ENCODE measurements at places on chromosomes 1 and 21.

DNA sequence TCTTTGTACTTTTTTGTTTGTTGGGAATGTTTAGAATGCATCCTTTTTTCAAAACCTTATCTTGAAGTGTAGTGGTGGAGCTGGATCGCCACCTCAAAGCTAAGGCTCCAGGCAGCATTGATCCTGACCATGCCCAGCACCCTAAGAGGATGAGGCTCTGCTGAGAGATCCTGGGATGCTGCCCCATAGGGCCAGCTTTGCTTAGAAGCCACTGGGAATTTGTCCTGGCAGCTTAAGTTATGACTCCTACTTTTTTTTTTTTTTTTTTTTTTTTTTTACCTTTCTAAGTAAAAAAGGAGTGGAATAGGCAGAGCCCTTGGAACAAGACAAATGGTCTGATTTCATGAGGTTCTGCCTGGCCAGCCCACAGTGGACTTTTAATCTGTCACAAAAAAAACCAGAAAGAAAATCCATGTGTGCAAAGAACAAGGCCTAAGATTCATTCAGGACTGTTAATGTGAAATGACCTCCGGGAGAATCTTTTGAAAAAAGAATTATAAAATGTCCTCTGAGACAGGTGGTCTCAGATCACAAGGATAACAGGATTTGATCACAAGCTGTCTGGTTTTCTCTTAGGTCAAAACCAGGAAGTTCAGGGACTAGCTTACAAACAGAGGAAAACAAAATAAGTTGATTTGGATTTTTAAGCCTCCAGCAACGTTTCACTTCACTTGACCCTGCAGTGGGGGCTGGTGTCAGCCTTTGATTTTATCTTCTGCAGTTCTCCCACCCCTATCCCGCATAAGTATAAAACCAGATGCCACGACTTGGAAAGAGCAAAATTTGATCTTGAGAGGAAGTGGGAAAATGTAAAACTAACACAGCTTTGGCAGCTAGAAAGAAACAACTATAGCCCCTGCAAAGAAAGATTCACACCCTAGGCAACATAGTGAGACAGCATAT lies 25.9 kb upstream of the RAP1A start:
- no peak for DNase-seq

DNA sequence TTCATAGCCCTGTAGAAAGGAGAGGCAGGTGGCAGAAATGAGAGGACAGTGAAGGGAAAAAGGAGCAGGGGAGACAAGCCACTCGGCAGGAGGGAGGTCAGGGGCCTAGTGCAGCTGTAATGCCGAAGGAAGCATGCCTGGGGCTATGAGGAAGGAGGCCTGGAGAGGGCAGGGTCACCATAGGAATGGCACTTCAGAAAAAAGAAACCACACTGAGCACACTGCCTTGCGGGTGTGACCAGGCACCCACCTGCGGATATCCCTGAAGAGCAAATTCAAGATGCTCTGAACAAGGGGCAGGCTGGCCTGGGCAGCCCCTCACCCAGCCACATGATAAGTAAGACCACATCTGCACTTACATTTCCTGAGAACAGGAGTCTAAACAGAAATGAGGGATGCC lies 104.7 kb downstream of the JAK1 start:
- DNase-seq = no peak

- no peak for DNase-seq
These were observed 50.6 kb downstream of the SUSD4 start for GRCh38 chr1:223313415-223313754.

GRCh38 chr1:226958300-226958699 lies 18.2 kb downstream of the COQ8A start:
- no peak for DNase-seq

GRCh38 chr1:227567256-227567655 lies 3.9 kb downstream of the ZNF678 start:
- DNase-seq = no peak

DNA sequence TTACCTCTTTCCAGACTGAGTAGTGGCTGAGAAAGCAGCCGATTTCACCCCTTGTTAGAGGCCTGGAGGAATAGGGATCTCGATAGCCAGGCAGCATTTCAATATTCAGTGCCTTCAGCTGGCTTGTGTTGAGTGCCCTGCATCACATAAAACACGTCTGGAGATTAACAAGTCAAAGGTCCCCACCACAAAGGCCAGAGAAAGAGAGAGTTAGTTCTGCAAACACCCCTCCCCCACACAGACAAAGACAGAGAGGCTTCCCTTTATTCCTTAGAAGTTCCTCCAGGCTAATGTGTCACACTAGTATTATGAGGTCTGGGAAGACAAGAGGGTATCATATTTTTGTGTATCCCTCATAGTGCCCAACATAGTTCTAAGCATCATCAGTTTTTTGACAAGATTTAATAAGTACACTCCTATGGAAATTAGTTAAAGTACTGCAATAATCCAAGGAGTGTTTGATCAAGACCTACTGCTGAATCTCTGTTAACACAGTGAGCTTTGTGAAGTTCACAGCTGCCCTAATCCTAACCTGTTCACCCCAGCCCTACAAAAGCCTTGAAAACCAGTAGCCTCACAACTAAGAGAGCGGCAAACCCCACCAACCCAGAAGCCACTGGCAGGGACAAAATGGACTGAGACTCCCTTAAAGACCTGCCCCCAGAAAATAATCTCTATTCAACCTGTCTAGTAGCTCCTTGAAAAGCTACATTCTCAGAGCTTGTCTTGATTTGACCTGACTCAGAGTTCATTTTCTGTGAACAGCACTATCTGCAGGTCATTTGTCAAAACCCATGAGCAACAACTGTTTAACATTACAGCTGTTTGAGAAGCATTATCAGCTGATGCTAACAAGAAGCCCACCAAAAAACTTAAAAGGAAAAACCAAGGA lies 91.9 kb downstream of the COLGALT2 start:
- DNase-seq = no peak

DNA sequence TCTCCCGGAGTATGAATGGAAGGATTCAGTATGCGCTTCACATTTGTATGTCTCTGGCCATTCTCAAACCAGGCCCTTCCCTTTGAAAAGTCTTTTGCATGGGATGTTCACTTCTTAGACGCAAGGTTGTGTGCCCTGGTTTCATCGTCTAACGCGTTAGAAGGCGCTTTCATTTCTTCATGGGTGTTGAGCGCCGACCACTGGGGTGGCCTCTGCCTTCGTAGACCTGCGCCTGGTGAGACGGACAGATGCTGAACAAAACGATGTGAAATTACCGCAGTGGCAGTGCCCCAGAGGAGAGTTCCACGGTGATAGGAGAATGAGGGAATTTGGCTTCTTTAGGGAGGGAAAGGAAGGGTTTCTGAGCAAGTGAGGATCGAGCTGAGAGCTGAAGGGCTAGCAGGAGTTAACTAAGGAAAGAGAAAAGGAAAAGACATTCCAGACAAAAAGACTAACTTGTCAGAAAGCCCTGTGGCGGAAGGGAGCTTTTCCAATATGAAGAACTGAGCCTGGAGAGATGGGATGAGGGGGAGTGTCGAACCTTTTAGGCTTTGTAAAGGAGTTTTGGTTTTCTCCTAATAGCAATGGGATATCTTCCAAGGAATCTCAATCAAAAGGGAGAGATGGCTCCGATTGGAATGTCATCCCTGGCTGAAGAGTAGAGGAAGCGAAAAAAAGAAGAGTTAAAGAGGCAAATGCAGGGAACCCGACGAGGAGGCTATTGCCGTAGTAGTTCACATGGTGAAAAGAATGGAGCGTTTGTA lies 951 bp downstream of the GGPS1 start:
- DNase-seq = peak; percentile 39

DNA sequence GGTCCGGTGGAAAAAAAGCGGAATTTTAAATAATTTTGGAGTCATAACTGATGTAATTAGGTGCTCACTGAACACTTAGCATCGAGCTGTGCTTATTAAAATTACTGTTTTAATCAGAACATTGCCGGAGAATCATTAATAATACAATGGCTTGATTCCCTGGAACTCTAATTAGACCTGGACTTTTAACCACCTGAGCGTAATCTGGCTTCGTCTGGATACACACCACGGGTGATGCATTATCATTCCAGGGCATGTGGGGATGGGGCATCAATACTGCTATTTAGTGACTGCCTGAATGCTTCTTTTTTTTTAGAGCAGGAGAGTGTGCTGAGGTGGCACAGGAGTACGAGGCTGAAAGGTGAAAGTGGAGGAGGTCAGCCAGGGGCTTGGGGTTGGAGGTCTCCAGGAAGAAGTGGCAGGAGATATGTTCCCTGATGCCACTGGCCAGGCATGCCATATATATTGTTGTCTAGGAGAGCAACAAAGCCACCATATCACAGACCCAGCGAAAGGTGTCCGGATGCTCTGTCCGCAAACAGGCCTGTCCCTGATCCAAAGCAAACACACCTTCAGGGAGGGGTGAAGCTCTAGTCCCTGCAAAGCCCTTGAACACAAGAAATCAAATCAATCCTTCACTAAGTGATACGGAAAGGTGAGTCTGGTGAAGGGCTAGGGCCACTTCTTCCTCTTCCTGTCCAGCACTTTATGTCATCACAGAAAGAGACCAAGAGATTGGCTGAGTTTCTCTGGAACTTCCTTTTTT lies 125.2 kb downstream of the PLXNA2 start:
- no peak for DNase-seq

DNA sequence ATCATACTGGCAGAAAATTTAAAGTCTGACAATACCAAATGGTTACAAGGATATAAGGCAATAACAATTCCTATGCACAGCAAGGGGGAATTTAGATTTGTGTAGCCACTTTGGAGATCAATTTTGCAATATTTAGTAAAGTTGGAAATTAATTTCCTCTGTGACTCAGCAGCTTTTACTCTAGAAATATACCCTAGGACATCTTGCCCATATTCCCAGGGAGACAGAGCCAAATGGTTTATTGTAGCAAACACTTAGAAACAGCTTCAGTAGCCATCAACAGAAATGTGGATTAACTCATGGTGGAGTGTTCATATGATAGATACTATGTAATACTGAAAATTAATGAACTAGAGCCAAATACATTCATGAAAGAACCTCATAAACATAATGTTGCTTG lies 104.6 kb downstream of the BACH1 start:
- no peak for DNase-seq

DNA sequence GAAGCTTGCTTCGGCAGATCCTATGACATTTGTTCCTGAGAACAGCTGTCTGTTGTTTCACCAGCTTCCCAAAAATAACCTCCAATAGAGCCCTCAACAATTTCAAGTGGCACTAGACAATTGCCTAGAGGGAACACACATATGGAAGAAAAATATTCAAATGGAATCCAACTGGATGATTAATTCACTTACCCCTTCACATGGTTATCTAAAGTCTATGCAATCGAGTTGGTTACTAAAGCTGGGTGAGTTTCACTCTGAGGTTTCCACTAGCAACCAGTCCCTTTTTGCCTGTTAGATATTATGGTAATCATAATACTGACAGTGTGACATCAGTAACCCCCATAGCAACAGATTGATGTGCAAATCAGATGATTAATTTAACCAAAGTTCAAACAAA lies at the start of gene LEMD1:
TSS of gene LEMD1 (minus strand) at position 259 of the 400 bp plus-strand sequence. CDS start 1,520 bp downstream, outside the sequence.
- no peak for DNase-seq

DNA sequence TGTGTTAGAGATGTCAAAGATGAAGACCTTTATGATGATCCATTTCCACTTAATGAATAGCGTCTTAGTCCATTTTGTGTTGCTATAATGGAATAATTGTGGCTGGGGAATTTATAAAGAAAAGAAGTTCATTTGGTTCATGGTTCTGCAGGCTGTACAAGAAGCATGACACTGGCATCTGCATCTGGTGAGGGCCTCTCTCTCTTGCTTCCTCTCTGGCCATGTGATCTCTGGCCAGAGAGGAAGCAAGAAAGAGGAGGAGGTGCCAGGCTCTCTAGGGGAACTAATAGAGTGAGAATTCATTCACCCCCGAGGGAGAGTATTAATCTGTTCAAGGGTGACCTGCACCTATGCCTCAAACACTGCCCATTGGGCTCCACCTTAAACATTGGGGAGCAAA lies 242.8 kb downstream of the DISC1 start:
- no peak for DNase-seq

GRCh38 chr1:182752077-182752988 lies 37.2 kb upstream of the NPL start:
- DNase-seq = no peak

GRCh38 chr1:154972517-154973343 lies 1.8 kb upstream of the CKS1B start:
- peak; percentile 61 for DNase-seq

DNA sequence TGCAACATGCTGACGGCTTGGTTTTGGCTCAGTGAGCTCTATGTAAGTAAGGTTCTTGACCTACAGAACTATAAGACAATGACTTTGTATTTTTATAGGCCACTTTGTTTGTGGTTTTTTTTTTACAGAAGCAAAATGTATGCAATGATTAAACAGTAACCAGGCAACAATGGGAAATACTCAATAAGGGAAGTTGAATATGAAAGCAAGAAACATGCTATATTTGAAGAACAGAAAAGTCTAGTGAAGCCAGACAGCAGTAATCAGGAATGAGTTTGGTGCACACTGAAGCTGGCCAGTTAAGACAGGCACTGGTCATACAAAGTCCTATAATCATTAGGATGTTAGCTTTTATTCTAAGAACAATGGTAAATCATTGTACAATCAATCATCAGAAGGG lies 1926.8 kb downstream of the NCAM2 start:
- no peak for DNase-seq

DNA sequence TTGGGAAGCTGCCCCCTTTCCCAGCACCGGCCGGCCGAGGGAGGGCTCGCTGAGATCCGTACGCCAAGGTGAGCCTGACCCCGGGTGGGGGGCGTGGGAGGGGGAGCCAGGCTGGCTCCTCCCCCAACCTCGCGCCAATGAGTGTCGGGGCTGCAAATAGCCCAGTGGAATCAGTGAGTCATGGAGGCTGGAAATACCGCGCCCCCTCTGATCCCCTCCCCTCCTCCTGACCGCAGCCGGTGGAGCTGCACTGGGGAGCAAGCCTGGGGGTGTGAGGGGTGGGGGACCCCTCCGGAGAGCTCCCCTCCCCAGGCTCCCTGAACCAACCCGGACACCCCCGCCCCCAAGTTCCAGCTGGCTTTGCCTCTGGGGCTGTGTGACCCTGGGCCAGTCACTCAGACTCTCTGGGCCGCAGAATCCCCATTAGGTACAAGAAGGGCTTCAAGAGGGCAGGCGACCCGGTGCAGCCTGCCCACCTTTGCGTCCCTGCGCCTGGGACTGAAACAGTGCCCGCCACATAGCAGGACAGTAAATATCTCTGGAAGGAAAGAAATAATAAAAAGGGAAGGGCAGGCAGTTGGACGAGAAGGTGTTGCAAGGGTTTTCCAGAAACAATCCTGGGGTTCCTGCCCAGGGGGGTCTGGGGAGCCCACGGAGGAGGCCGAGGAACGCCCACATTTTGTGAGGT lies 4.5 kb downstream of the HSPB7 start:
- peak; percentile 54 for DNase-seq

GRCh38 chr1:48493970-48494769 lies 22.2 kb upstream of the SPATA6 start:
- DNase-seq = no peak

GRCh38 chr1:11727119-11727518 lies 8.8 kb upstream of the AGTRAP start:
- DNase-seq = no peak
